DMS153 (cell line): ENCODE measurements at places on chromosomes 6 and 20.

GRCh38 chr6:30826961-30827342 lies 57.4 kb upstream of the DDR1 start:
- DNase-seq = no peak

GRCh38 chr6:109922851-109923250 lies 55.3 kb upstream of the GPR6 start:
- DNase-seq = no peak

GRCh38 chr6:25389471-25389870 lies 110.3 kb downstream of the CARMIL1 start:
- no peak for DNase-seq

DNA sequence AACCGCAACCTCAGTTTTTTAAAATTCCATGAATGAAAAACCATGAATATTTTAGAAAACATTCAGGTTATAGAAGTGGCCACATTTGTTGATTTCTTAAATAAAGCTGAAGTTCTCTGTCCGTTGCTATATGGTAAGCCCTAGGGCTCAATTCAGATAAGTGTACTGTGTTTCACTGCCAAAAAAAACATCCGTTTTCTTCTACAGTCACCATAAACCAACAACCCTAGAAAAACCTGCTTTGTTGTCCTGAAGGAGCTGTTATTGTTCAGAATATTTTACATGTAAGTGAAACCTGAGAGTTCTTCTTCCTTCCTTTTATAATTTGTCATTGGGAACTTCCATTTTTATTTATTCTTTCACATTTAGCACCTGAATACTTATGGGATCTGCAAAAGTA lies 274.1 kb downstream of the TFAP2A start:
- peak; percentile 37 for DNase-seq

DNA sequence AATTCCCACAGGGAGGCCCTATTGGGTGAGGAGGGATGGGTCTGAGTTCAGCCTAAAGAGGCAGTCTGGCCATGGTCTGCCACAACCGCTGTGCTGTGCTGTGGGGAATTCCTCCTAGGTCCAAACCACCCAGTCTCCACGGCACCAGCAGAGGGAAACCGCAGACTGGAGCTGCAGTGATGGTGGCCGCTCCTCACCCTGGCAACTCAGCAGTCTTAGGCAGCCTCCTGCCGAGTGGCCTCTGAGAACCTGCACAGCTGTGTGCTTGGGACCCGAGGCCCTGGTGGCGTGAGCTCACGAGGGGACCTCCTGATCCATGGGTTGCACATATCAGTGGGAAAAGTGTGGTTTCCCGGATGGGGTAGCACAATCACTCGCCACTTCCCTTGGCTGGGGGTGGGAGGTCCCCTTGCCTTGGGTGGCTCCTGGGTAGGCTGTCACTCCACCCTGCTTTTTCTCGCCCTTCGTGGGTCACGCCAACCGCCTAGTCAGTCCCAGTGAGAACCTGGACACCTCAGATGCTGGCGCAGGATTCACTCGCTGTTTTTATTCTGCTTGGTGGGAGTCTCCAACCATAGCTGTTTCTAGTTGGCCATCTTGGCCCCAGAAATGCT lies 242.2 kb downstream of the CDH26 start:
- no peak for DNase-seq

DNA sequence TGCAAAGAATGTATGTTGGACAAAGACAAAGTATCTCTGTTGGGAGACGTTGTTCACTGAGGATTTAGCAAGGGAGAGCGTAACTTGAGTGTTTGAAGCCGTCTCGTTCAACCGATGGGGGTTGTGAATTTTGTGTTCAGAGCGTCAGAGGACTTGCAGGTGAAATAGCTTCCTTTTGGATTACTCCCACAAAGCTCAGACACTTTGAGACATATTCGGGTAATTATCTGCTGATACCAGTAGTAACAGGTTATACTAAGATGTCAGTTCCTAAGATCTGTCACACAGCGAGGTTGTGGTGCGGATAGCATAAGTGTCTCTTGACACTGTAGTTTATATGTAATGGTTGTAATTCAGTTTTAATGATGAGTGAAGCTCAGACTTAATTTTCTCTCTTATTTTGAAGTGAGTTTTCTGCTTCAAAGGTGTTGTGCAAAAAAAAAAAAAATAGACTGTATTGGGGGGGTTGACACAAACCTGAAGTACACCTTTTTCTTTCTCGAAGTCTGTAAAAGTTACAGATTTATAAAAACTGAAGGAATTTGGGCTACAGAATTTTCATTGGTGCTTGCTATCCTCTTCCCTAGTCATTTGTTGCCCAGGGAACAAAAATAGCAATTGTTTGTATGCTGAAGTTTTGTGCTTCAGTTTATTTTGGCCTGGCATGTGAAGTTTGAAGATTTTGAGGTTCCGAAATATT lies 1.7 kb downstream of the ASXL1 start:
- no peak for DNase-seq

DNA sequence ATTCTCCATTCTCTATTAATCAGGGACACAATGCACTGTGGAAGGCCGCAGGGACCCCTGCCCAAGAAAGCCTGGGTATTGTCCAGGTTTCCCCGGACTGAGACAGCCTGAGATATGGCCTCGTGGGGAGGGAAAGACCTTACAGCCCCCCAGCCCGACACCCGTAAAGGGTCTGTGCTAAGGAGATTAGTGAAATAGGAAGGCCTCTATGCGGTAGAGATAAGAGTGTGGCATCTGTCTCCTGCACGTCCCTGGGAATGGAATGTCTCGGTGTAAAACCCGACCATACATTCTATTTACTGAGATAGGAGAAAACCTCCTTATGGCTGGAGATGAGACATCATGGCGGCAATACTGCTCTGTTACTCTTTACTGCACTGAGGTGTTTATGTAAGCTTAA lies 15.7 kb upstream of the EIF2S2 start:
- DNase-seq = no peak

- no peak for DNase-seq
Observed at GRCh38 chr20:32828029-32828680, 8.4 kb downstream of the MAPRE1 start.

DNA sequence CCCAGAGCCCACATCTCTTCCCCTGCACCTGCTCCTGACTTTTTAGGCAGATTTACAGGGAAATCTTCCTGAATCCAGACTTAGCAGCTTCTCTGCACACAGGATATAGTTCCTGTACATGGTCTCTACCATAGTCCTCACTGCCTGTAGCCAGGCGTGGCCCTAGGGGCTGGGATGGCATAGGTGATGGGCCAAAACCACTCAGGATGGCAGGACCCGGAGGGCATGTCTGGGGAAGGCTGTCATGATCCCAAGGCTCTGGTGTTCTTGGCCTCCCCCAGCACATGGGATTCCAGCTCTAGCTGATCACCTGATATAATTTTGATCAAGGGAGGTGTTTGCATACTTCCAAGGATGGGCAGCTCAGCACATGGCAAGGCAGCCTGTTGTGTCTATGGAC lies 58.0 kb downstream of the TOX2 start:
- DNase-seq = no peak

GRCh38 chr6:54198134-54198533 lies 86.9 kb downstream of the MLIP start:
- no peak for DNase-seq

- no peak for DNase-seq
Observed at GRCh38 chr6:11333132-11333849, 100.8 kb upstream of the NEDD9 start.

GRCh38 chr6:81138236-81138635 lies 614.2 kb downstream of the TENT5A start:
- DNase-seq = peak; percentile 61

DNA sequence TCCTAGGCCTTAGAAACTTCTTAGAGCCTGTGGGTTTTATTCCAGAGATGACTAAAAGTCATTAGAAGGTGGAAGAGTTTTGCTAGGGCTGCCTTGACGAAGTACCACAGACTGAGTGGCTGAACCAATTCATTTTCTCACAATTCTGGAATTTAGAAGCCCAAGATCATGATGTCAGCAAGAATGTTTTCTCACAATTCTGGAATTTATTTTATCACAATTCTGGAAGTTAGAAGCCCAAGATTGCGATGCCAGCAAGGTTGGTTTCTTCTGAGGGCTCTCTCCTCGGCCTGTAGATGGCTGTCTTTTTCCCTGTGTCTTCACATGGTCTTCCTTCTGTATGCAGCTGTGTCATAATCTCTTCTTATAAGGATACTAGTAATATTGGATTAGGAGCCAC lies 672.9 kb upstream of the MARCKS start:
- DNase-seq = no peak

- DNase-seq = no peak
Observed at GRCh38 chr20:25067102-25067987, 9.4 kb upstream of the ACSS1 start.

- no peak for DNase-seq
Observed at GRCh38 chr6:128474481-128474880, 45.9 kb downstream of the PTPRK start.

- DNase-seq = no peak
Observed at GRCh38 chr20:58228484-58229197, at the start of gene ANKRD60. Gene ANKRD60 (minus strand): TSS chr20:58228653. CDS start chr20:58228653, 0 bp downstream.

DNA sequence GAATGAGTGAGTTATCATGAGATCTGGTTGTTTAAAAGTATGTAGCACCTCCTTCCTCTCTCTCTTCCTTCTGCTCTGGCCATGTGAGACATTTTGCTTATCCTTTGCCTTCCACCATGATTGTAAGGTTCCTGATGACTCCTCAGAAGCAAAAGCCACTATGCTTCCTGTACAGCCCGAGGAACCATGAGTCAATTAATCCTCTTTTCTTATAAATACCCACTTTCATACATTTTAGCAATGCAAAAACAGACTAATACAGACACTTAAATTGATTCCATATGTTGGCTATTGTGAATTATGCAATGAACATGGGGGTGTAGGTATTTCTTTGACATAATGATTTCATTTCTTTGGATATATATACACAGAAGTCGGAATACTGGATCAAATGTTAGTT lies 792.8 kb upstream of the EYS start:
- DNase-seq = no peak

DNA sequence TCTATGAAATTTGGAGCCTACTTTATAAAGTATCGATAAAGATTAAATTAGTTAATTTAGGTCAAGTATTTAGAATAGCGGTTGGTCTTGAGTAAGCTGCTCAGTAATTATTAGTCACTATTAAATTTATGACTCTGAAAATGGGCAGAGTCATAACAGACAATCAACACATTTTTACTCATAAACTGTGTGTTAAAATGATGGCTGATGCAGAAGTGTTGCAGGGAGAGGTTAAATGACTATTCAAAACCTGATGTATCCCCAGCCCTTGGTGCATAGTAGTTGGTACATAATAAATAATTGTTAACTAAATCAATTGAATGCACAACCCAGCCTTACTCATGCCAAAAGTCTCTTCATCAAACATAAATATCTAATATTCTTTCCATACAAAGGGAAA lies 30.6 kb downstream of the HIVEP2 start:
- DNase-seq = no peak

DNA sequence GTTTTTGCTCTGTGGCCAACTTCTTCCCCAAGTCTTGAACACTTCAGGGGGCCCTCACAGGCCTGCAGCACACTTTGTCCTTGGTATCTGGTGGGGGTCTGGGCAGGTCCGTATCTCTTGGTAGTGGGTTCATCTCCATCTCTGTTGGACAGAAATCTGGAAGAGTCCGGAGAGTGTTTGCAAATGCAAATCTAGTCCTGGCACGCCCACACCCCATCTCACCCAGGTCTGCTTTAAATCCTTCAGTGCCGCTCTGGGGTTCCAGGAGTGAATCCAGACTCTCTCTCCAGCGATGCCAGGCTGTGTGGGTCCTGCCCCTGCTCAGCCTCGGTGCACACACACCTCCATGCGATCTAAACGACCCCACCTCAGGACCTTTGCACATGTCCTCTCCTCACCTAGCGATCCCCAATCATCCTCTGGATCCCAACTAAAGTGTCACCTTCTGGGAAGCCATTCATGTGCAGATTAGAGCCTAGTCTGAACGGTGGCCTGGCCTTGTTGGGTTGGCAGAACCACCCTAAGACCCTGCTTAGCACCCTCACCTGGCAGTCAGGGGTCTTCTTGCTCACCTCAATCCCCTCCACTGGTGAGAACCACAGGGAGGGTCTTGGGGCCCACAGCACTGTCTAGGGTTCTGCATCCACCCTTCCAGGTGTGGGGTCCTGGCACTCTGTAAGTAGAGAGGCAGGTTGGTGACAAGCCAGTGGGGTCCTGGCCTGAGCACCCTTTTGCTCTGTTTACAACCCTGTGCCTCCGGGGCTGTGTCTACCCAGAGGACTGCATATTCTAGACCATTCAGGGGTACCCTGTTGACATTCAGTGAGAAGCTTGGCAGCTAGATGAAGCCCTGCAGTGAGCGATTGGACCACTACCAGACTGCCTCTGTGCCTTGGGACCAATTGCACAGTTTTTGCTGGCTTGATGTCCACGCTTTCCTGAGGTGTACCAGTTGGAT lies 100.8 kb downstream of the SYCP2 start:
- no peak for DNase-seq

DNA sequence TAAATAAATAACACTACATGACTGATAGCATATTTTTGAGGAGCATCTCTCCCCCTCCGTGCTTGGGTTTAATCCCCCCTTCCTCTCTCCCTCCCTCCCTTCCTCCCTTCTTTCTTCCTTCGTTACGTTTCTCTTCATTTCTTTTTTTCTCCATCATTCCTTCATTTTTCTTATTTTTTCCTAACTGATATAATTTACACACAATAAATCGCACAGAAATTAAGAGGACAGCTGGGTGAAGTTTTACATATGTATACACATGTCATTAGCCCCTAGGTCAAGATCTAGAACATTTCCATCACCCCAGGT lies 51.4 kb upstream of the EZR start:
- DNase-seq = no peak

DNA sequence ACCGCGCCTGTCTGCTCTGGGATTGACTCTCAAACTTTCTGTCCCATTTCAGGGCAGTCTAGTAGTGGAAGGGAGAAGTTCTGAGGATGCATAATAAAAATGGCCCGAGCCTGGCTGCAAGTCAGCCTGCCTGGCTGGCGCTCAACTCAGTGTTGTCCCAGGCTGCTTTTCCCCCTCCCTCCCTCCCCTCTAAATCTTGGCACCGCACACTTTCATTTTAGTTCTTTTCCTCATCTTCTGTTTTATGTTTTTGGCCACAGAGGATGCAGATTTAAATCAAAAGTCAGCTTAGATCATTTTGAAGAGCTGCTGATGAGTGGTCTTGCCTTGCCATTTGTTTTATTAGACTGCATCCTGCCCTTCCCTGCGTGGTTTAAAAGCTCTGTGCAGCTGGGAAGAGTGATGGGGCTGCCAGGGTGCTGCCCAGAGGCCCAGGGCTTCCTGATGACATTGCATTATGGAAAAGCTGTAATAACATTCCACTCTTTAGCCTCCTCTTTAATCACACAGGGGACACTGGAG lies 6.5 kb upstream of the UQCC2 start:
- DNase-seq = no peak

GRCh38 chr6:25054469-25054868 lies 118.7 kb upstream of the RIPOR2 start:
- no peak for DNase-seq

GRCh38 chr6:132107896-132108295 lies 156.7 kb upstream of the CCN2 start:
- no peak for DNase-seq
